ENCODE measurements at places on chromosomes 6 and 20.

- no peak for DNase-seq
These were observed 116.6 kb upstream of the CEP162 start for GRCh38 chr6:84344005-84344404.

- no peak for DNase-seq
These were observed 394.9 kb downstream of the MAFB start for GRCh38 chr20:40294175-40294574.

GRCh38 chr6:170584954-170585498, 589 bp upstream of the PDCD2 start:
- peak; percentile 67 for DNase-seq

DNA sequence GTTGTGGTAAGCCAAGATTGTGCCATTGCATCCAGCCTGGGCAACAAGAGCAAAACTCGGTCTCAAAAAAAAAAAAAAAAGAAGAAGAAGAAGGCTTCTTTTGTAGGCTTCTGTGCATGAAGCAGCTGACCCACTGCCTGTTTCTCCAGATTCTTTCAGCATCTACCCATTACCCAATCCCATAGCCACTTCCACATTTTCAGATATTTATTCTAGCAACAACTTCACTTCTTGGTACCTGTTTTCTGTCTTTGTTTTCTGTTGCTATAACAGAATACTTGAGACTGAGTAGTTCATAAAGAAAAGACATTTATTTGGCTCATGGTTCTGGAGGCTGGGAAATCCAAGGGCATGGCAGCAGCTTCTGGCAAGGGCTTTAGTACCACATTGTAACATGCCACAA, 95.3 kb upstream of the SGK1 start:
- DNase-seq = no peak

DNA sequence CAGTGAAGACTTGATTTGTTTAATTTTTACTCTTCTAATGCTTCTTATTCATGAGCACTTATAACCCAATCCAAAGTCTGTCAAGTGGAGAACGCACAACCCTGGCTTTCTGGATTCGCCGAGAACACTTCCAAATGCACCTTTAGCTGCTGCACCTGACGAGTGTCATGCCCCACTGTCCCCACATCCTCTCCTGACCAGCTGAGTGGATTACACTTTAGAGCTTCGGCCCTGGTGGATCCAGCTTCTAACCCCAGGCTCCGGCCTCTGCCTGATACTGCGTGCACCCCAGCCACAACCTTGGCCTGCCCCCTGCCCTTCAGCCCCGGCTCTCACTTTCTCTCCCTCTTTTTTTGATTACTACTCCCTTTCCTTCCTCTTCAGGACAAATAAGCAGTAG, 258.8 kb downstream of the TMEM242 start:
- no peak for DNase-seq

DNA sequence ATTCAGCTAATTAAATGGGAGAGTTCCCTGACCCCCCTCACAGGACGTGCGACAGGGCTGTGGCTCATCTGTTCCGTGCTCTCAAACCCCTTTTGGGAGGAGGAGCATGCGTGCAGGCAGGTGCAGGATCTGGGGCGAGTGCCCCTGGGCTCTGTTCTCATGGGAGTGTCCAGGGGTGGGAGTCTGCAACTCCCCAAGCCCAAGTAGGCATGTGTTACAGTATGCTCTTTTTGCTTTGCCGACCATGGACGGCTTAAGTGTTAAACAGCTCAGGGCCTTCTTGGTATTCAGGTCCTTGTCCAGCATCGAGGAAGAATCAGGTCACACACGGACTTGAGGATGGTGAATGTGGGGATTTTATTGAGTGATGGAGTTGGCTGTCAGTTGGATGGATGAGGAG, 101.6 kb downstream of the NCOA3 start:
- DNase-seq = no peak

DNA sequence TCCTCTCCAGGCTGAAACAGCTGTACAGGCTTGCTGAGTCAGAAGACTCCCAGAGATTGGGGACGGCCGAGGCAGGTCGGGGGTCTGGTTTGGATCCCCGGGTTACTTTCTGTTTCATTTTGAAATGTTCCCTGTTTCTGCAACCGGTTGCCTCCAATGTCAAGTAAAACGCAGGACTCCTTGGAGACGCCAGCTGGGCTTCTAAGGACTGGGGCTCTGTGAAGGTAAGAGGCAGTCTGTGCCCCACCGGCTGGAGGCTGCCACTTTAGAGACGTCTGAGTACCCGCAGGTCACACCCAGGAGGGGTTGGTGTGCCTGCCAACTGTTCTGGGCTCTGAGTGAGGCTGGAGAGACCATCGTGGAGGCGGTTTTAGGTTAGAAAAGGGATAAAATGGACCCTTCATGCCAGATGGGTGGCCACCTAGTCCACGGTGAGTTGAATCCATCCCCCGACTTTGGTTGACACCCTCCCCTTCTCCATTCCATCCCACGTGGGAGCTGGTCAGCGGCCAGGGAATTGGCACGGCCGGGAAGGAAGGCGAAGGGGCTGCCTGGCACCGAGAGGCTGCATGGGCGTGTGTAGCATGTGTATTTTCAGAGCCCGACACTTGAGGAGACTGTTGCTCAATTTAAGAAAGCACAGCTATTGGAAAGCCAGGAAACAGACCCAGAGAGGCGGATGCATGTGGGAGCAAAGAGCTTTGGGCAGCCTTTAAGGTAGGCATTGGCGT, 240.9 kb downstream of the PHACTR1 start:
- DNase-seq = peak; percentile 47

GRCh38 chr6:133787859-133788505, 100.9 kb upstream of the TCF21 start:
- DNase-seq = no peak

GRCh38 chr6:37025621-37026466, 20.4 kb downstream of the FGD2 start:
- no peak for DNase-seq

DNA sequence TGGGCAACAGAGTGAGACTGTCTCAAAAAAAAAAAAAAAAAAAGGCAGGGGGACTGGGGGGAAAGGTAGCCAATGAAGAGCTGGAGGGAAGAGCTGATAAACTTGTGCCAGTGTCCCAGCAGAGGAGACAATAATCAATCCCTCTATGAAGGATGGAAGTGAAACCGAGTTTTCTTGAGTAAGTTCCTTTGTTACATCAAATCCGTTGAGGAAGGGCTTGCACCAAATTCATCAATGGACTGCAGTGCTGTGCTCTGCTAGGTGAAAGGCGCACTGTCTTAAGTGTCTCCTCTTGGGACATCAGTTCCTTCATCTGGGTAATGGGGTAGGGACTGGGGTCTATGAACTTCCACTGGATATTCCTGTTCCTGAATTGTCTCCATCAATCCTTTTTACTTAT, 3.0 kb upstream of the CRIP3 start:
- no peak for DNase-seq

- DNase-seq = no peak
These were observed 130.0 kb upstream of the DTNBP1 start for GRCh38 chr6:15792842-15793241.

GRCh38 chr20:31638317-31638716, 605 bp downstream of the COX4I2 start:
- no peak for DNase-seq

GRCh38 chr6:163254341-163254835, 160.1 kb upstream of the QKI start:
- DNase-seq = no peak

DNA sequence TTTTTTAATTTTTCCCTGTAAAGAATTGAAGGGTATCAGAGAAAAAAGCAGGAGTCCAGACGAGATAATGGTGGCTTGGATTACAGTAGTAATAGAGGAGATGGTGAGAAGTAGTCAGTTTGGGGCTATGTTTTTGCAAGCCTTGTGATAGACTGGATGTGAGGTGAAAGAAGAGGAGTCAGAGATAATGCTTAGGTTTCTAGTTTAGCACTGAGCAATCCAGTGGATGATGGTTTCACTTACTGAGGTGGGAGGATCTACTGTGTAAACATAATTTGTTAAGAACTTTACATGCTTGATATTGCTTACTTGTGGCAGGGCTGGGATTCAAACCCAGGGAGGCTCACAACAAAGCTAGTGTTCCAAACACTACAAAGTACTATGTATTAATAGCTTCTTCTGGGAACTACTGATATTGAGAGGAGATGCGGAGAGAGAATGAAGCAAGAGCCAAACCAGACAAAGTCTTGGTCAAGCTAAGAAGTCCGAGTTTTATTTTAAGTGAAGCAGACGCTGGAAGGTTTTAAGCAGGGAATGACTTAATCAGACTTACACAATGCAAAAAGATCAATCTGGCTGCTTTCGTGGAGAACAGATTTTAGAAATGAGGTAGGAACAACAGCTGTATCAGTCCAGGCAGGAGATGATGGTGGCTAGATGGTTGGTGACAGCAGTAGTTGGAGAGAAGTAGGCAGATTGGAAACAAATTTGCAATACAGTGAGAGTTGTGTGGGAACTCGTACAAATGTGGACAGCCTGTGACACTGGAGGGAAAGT, 58.0 kb downstream of the ZFAND3 start:
- no peak for DNase-seq

GRCh38 chr20:48635791-48636267, 192.0 kb downstream of the PREX1 start:
- DNase-seq = peak; percentile 20

DNA sequence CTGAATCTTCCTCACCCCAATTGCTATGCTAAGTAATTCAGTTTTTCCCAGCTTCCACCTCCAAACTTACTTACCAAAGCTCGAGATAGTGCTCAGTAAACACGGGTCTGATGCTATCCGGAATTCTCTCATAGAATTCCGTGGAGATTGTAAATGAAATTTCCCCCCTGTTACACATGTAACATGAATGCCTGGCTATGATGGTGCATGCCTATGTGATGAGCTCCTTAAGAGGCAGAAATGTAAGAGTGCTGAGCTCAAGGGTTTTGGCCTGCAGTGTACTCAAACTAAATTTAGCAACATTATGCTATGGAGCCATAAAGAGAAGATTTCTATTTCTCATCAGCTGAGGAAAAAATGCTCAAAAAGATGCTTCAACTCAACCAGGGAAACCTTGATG, 133.4 kb upstream of the FUT9 start:
- DNase-seq = no peak

- peak; percentile 39 for DNase-seq
These were observed 122.5 kb downstream of the CARMIL1 start for GRCh38 chr6:25401711-25402110.

DNA sequence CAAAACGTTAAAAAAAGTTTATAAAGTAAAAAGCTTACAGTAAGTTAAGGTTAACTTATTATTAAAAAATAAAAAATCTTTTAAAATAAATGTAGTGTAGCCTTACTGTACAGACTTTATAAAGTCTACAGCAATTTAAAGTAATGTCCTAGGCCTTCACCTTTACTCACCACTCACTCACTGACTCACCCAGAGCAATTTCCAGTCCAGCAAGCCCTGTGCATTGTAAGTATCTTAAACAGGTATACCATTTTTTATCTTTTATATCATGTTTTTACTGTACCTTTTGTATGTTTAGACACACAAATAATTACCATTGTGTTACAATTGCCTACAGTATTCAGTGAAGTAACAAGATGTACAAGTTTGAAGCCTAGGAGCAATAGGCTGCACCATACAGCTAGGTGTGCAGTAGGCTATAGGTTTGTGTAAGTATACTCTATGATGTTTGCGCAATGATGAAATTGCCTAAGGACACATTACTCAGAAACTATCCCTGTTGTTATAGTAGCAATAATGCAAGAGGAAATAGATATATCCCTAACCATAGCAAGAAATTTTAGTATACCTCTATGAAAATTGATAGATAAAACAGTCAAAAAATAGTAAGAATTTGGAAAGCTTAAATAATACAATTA, 39.5 kb downstream of the FBXO5 start:
- peak; percentile 95 for DNase-seq

DNA sequence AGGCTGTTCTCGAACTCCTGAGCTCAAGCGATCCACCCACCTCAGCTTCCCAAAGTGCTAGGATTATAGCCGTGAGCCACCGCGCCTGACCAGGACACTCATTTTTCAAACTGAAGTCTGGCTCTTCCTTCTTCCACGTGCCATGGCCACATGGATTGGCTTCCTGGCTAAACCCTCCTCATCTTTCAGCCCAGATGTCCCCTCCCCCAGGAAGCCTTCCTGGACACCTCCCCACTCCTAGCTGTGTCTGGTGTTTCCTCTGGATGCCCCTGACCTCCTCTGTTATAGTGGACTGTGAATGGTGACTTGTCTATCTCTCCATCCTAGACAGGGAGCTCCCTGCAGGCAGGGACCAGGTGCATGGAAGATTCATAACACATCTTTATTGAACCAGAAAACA, 57.2 kb downstream of the RIPOR3 start:
- no peak for DNase-seq

DNA sequence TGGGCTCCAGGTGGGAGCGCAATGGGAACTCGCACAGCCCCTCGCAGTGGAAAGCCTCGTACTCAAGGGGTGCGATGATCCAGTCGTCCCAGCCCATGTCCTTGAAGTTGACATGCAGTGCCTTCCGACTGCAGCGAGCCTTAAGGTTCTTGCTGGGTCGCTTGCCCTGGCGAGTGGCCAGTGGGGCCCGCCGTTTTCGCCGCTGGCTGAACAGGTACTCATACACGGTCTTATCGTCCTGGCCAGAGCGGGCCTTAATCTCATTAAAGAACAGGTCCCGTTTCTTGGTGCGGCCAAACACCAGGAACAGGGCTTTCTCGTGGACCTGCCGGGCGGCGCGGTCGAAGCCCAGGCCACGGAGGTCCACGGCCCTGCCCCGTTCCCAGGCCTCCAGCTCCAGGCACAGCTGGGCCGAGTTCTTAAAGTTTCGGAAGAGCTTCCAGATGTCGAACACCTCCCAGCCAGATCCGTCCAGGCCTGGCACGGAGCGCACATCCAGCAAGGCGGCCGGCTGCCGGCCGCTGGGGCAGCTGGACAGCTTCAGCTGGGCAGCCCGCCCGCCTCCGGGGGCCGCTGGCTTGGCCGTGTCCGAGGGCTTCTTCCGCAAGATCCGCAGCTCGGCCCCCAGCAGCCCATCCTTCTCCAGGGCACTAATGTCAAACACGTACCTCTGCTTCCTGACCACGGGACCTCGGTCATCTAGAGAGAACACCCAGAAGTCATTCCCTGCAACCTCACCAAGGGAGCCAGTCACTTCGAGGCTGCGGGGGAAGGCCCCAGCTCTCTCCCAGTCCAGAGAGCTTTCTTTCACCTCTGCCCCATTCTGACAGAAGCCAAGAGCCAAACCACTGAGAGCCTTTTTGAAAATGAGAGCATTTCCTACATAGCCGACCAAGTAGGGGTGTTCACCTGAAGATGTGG, 3.7 kb downstream of the GDF5 start:
- DNase-seq = no peak

DNA sequence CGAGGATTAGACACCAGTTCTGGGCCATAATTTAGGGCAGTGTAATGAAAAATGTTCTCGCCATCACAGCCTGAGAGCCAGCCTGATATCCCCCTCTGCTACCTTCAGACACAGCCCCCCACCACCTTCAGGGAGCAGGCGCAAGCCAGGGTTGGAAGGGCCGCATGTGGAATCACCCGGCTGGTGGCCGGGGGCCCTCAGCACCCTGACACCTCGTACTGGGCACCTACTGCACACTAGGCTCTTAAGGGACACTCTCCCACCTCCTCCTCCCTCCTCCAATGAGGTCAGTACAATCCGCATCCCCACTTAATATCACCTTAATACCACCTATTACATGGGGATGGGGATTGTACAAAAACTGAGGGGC, 55.5 kb downstream of the BMP7 start:
- no peak for DNase-seq

GRCh38 chr20:2596673-2597279, 55.7 kb upstream of the NOP56 start:
- peak; percentile 9 for DNase-seq

All from epithelial cell of esophagus (primary cell).